Stimulated activated CD4-positive, alpha-beta T cell treated with anti-CD3 and anti-CD28 coated beads, Interleukin-12 subunit alpha, Interleukin-12 subunit beta, amount 100 ng/mL, for 24 hours (primary cell): ENCODE measurements at places on chromosomes 3 and 15.

DNA sequence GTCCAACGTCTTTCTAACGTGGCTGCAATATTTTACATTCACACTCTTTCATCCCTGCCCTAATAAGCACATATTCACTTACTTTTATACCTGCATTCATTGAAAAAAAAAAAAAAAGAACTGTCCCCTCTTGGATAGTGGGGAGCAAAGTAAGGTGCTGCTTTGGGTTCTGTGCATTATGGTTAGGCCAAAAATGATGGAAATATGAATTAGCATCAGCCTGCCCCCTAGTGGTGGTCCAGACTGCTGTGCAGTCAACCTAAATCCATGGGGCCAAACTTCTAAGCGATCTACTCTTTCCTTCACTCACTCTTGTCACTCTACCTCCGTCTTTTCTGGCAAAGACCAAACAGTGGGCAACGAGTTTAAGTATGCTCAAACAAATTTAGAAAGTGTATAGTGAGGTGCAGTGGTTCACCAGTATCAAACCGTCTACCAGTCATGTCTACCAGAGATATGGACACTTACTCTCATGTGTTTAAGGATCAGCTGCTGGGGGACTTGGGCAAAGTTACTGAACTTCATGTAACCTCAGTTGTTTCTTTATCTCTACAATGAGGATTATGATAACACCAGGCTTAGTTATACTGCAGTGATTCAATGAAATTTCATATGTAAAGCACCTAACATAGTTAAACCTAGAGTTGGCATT is 61.5 kb upstream of the GRM7 start:
- DNase-seq: peak; percentile 12

DNA sequence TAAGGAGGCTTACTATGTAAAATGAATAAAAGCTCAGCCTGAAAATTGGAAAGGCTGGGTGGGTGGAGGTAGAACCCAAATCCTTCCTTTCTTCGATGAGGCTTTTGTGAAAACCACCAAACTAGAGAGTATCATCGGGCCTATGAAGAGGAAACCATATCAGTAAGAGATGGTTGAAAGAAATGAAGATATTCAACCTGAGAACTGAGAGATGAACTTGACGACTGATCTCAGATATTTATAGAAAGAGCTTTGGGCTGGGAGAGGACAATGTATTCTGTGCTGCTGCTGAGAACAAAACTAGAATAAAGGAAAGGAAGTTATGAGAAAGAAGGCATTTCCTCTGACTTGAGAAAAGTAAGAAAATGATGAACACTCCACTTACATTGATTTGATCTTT is 236.6 kb downstream of the KCNH8 start:
- DNase-seq: no peak

DNA sequence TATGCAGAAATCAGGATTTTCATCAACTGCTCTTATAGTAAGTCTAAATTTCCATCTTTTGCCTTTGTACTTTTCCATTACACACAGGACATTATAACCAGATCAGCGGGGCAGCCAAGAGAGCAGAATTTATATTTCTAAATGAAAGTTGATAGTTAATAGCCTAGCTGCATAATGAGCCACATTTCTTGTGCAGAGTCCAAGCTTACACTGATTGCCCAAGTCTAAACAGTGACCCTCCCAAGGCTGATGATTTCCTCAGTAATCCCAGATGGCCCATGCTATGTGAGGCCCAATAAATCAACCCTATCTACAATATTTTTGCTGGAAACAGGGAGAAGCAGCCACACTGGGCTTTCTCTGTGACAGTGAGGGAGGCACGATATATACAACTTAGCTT is 475.8 kb upstream of the KCNMB2 start:
- DNase-seq: no peak

- DNase-seq: no peak
Observed at GRCh38 chr3:123337948-123338619, 110.8 kb downstream of the ADCY5 start.

DNA sequence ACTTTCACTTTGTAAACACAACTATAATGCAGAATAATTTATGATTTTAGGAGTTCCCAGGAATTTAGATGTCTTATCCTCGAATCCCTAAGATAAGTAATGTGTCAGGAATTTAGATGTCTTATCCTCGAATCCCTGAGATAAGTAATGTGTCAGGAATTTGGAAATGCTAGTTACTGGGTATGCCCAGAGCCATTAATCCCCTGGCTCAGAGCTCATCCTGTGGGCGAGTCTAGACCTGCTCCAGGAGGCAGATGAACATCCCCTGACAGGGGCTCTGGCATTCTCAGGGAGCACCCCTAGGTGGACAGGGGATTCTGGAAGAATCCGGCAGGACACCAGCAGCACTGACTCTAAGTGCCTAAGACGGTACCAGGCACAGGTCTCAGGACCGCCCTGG is 163.3 kb downstream of the ARRDC4 start:
- DNase-seq: no peak

DNA sequence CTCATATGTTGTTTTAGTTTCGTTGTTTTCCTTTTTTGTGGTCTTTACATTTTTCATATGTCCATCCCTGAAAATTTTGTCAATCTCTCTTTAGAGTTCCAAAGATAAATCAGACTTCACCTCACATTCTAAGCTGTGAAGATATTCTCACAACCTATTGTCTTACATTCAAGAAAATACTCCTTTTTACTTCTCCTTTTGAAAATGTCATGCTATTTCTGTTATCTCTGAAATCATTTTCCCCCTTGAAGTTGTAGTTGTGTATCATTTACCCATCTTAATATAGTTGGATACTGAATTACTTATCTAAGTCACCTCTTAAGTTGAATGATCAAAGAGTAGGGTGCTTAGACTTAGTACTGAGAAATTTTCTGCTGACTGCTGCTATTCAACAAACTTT is 74.3 kb downstream of the DCUN1D1 start:
- no peak for DNase-seq

DNA sequence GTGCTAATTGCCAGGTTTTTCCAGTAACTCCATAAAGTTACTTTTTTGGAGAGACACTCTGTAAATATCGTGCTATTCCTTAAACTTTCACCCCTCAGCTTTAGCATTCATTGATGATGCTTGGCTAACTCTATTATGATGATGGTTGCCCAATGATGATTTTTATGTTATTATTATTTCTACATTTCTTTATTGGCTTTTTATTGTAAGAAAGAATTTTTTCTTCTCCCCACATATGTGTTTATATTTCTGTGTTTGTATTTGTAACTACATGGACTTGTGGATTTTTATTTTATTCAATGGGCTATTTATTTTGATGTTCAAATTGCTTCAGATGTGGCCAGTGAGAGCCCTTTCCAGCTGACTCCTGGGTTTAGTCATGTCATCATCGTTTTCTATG is 162.5 kb upstream of the BHLHE40 start:
- DNase-seq: no peak

- no peak for DNase-seq
Observed at GRCh38 chr15:70248116-70249025, 150.7 kb upstream of the TLE3 start.

DNA sequence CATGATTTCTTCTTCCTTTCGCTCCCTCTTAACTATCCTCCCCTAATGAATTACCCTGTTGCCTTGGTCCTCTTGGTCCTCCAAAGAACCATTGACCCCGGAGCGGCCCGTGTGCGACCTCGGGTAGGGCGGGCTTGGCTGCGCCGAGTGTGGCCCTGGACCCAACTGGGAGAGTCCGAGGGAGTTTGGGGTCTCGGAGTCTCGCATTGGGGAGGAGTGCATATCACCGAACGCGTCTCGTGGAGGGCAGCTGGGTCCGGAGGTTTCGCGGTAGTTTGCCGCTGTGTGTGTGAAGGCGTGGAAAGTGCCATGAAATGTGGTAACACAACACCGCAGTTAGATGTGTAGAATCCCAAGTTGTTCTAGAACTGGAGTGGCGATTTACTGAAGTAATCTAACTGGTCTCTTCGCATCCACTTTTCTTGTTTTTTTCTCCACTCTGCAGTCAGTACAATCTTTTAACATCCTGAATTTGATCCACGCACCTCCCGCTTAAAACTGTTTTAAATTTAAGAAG is 363 bp downstream of the GTF2E1 start:
- DNase-seq: no peak

DNA sequence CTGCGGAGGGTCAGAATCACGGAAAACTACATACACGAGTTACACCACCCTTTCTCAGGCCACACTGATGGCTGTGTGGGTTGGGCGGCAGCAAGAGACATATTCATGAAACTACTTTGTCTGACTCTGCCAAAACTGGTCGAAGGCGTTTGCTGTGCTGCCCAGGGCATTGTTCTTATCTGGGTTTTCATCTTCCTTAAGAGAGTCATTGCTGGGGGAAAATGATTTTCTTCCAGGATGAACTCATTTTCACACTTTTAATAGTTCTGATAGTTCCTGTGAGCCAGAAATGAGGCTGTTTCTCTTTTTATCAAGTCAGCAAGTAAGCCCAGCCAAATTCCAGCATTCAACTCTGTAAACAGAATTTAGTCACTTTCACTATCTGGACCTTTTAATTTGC is 47.6 kb downstream of the TRIM71 start:
- no peak for DNase-seq

DNA sequence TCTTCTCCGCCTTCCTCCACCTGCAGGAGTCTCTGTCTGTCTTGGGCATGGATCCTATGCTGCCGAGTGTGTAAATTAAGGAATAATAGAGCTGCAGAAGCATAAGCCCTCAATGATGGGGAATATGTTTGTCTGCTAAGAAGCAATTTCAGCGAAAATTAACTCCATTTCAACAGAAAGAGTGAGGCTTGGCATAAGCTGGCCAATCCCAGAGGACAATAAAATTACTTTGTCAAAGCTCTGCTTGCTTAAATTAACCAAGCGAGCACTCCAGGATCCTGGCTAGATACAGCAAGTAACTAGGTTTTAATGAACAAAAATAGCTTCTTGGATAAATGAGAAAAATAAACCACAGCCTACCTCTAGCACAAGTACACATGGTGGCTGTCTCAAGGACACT is 33.5 kb upstream of the PRR20G start:
- no peak for DNase-seq

GRCh38 chr3:83426300-83426699 is 1532.5 kb upstream of the CADM2 start:
- DNase-seq: no peak

DNA sequence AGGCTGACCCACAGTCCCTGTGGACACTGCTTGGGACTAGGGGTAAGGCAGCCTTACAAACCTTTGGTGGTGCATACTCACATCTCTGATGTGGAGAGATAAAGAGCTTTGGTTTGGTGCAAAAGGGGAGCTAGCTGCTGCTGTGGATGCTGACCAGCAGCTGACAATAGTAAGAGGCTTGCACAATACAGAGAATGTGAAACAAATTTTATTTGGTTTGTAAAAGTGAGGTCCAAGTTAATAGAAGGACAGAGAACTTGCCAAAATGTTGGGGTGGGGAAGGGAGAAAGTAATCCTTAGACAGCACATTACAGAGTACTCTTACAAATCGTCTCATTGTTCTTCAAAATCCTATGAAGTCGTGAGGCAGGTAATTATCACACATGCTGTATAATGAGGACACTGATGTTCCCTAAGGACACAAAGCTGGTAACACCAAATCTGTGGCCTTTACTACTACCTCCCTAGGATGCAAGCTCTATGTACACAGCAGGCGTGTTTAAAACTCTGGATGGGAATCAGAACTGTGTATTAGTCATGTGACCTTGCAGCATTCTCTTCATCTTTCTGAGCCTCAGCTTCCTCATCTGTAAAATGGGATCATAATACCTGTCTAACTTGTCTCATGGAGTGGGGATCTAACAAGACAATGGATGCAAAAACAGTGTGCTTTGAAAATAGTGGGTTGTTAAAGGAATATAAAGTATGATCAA is 21.6 kb downstream of the ARHGAP31 start:
- no peak for DNase-seq

DNA sequence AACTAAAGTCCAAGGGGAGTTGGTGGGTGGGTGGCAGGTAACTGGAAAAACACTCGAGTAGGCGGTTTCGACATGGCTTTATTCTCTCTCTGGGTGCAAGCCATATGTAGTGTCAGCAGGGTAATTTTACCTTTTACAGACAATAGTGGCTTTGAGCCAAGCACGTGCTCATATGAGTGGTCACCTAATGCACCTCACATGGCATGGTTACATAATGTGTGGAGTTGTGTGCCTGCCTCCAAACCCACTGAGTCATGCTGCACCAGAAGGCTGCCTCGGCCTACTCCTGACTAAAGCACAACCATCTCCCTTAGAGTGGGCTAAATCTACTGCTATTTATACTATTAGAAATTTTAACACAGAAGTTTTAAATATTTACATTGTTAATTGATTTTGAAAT is 16.5 kb downstream of the CCRL2 start:
- no peak for DNase-seq

GRCh38 chr15:47688573-47689086 is 28.7 kb upstream of the SEMA6D start:
- no peak for DNase-seq

DNA sequence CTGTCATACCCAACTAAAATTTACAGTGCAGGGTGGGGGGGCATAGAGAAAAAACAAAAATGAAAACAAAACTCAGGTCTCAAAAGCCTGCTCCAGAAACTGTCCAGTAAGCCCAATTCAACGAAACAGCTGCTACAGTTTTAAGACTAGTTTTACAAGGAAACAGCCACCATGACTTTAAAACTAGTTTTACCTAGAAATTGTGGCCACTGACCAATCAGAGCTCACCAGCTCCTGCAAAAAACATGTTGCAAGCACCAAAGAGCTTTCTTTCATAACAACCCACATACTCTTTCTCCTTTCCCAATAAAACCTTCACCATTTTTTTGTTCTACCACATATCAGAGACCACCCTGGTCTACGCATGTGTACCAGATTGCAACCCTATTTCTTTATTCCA is 7.3 kb upstream of the CFAP91 start:
- DNase-seq: no peak

- no peak for DNase-seq
Observed at GRCh38 chr3:157464321-157464720, 27.7 kb downstream of the PTX3 start.

GRCh38 chr3:22007368-22007767 is 256.4 kb upstream of the ZNF385D start:
- no peak for DNase-seq

DNA sequence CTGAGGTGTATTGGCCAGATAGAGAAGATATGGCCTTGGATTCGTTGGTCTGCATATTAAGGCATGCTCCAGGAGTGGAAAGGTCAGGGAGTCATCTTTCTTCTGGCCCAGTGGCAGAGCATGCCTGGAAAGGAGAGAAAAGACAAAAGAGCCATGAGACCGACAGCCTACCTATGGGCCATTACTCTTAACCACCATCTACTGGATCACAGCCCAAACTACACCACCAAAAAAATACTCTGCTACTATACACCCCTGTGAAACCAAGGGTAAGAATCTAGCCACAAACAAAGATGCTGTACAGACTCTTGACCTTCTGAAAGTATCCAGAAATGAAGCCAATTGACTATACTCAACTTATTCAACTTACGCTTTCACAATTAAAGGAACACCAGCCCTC is 96.1 kb upstream of the PLSCR5 start:
- no peak for DNase-seq

GRCh38 chr3:4376499-4376898 is 73.3 kb downstream of the SETMAR start:
- no peak for DNase-seq

- no peak for DNase-seq
Observed at GRCh38 chr3:42805141-42805821, 991 bp upstream of the HIGD1A start.

- DNase-seq: no peak
Observed at GRCh38 chr3:78611278-78611677, 1156.5 kb downstream of the ROBO1 start.
